ENCODE measurements at places on chromosomes 5 and 9.
A peak's percentile ranks its signal among the peaks of the same experiment; 100 is the strongest.

GRCh38 chr5:38806775-38807258 is 39.0 kb upstream of the OSMR start:
- DNase-seq, result no peak

- no peak for DNase-seq
Observed at GRCh38 chr9:130609163-130609562, 29.8 kb downstream of the FUBP3 start.

- DNase-seq, result no peak
Observed at GRCh38 chr5:26009742-26010141, 1028.6 kb downstream of the CDH9 start.

DNA sequence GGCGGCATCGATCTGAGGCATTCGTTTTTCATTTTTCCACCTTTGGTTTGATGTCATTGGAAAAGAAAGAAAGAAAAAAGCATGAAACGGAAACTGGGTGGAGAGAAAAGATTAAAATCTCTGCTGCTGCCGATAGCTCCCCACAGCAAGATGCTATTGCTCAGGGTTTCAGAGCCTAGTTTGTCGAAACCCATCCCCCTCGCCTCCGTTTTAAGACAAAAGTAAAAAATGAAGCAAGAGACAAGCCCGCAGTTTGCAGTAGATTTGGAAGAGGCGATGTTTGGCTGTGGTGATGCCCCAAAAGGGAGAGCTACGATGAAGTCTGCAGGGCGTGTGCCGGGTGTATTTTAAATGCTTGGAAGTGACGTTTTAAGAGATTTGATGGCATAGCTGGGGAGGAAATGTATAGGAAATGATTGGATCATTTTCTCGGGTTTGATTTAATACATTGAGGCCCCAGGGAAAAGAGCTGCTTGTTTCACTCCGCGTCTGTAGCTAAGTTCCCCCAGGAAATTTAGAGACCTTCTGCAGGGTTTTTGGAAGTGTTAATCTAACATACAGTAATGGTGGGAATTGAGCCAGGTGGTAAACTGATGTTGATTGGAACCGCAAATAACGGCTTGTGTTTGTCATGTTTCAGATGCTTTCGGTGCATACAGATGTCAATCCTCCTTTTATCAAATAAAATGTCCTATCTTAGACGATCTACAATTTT is 909 bp downstream of the NDFIP1 start:
- peak; percentile 63 for DNase-seq

DNA sequence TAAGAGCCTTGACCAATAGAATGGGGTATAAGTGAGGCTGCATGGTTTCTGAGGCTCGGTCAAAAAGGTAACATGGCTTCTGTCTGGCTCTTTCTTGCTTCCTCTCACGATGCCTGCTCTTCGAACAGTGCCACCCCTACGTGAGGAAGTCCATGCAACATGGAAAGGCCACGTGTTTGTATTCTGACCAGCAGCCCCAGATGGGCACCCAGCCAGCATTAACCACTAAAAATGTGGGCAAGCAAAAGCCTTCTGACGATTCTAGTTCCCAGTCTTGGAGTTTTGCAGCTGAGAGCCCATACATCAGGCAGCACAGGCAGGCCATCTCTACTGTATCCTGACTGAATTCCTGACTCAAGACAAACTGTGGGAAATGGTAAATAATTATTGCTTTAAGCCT is 24.2 kb upstream of the NREP start:
- DNase-seq, result no peak

GRCh38 chr5:72013766-72014624 is 93.3 kb upstream of the MAP1B start:
- peak; percentile 54 for DNase-seq

DNA sequence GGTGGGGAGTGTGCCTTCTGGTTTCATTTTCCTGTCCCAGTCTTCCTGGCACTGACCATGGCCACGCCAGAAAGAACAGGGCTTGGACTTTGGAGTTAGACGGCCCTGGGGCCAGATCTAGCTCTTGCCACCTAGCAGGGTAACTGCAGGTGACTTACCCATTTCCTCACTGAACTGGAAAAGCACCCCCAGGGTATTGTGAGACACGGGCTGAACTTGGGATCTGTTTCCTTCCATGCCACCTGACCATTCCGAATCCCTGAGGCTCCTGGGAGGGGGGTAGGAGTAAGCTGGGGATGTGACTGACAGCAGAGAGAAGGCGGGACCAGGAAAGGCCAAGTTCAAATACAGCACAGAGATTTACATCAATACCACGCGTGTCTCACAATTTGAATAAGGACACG is 9.4 kb downstream of the HNRNPAB start:
- no peak for DNase-seq

Data from right forelimb (tissue), 1 donor.